RPMI7951 (cell line): ENCODE measurements at places on chromosomes 3 and 15.
A peak's percentile ranks its signal among the peaks of the same experiment; 100 is the strongest.

- DNase-seq = peak; percentile 3
Measured at GRCh38 chr3:138241061-138241460, 54.0 kb downstream of the ARMC8 start.

DNA sequence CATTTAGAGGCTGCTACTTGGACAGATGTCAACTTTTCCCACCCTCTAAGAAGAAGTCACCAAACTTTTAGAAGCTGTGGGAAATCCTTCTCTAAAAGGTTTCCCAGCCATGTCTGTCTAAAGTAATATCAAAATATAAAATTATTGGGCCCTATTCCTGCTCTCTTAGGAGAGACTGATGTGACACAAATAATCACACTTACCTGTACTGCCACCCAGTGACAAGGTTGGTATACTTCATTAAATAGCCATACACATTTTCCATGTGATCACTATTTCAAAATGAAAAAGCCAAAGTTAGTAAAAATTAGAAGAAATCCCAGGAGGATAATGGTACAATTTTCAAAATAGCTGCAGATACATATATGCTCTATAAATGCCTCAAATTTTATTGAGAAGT lies 12.6 kb downstream of the OSBPL11 start:
- DNase-seq = no peak

- peak; percentile 43 for DNase-seq
Measured at GRCh38 chr3:171711461-171712170, 98.7 kb downstream of the PLD1 start.

DNA sequence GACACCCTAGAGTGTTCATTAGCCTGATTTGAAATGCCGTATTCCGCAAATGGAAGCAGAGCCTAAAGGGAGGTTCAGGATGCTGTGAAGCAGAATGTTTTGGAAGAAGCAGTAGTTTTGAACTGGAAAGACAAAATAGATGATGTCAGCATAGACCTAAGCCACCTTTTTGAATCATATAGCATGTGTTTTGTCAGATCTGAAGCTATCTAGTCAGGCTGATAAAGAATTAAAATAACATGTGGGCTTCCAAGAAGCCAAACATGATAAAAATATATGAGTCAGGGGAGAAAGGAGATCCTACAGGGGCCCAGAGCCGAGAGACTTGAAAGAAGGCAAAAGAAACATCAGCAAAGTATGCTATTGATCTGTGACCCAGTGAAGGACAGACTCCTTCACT lies 47.2 kb upstream of the RASA2 start:
- DNase-seq = no peak

- no peak for DNase-seq
Measured at GRCh38 chr15:71812966-71813722, 2.8 kb downstream of the NR2E3 start.

DNA sequence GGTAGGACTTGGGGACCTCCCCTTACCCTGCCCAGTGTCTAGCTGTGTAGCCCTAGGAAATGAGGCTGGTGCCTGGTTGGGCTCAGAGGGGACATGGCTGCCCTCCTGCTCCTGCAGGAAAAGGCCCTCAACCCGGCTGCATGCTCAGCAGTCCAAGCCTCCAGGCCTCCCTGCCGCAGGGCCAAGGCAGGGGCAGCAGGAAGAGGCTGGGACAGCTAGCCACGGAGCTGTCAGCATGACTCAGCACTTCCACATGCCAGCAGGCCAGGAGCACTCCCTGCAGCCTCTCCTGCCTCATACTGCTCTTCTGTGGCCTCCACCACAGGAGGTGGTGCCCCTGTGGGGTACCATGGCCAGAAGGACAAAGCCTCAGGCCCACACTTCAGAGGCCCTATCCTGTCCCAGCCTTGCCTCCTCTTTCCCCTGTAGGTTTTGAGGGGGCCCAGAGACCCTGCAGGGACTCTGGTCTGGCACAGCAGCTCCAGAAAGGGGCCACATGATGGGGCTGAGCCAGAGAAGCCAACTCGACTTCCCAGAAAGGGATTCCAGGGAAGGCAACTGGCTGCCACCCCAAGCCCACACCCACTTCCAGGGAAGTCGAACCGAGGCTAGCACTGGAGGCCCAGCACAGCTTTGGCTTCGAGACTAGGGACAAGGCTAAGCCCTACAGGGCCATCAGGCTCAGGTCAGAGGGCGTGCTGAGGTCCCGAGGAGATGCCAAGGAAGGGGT lies 19.5 kb downstream of the TKT start:
- DNase-seq = peak; percentile 96

GRCh38 chr3:21216598-21216997 lies 534.4 kb downstream of the ZNF385D start:
- DNase-seq = no peak

DNA sequence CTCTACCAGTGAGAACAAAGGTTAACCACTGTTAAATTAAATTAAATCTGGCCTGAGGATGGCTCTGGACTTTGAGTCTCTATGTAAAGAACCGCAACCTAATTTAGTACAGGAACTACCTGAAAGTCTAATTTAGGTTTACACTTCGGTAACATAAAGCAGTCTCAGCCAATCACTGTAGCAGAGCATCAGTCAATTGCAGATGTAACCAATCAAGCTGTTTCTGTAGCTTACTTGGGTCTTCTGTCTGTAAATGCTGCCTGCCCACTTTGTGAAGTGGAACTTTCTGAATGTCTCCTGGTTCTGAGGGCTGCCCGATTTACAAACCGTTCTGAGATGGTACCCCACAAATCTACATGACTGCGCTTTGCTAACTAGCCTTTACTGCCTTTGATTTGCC lies 39.1 kb upstream of the RASGRP1 start:
- no peak for DNase-seq

DNA sequence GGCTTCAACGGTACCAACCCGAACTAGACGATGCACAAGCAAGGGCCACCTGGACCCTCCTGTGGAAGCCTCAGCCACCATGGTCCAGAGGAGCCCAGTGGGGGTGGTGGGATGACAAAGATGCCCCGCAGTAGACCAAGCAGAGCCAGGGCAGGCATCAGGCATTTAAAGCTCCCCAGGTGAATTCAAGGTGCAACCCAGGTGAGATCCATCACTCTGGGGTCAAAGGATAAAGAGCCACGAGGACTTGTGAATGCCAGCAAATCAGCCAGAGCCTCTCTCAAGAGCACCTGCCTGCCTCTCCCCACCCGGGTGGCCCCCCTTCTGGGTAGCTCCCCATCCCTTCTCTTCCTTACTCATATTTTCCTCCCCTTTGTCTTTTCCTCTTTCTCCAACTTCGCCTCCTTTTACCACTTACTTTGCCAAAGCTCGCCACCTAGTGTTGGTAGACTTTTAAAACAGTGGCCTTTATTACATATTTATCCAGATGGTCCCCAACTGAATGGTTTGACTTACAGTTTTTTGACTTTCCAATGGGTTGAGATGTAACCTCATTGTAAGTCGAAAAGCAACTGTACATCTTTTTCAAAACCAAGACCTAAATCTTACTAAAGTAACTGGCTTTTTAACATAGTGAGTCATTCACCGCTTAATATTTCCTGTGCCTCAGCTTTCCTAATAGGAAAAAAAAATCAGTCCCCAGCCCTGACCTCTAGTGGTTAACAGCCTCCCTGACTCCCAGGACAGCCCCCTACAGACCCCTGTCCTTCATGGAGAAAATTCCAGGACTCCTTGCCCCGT lies 18.8 kb downstream of the PLA2G4F start:
- peak; percentile 57 for DNase-seq

DNA sequence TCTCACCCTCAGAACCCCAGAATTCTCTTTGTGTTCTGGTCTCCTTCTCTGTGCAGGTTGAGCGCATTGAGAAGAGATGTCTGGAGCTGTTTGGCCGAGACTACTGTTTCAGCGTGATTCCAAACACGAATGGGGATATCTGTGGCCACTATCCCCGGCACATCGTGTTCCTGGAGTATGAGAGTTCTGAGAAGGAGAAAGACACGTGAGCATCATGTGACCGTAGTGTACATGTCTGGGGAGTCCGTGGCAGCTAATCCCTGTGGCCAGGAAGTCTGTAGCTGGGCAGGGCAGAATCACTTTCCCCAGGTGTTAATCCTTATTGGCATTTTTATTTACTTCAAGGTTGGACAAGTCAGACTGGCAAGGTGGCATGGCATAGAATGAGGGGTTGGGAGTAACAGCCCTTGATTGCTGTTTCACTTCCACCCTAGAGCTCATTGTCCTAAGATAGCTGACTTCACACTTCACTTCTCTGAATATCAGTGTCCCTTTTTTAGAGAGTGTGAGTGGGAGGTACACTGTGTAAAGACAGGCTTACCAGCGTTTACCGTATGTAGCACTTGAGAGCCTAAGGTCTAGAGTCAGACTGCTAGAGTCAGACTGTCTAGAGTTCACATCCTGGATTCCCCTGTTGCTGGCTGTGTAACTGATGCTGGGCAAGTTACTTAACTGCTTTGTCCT lies 4.4 kb downstream of the MTMR14 start:
- DNase-seq = no peak

- no peak for DNase-seq
Measured at GRCh38 chr3:107325446-107325845, 51.8 kb upstream of the CCDC54 start.

DNA sequence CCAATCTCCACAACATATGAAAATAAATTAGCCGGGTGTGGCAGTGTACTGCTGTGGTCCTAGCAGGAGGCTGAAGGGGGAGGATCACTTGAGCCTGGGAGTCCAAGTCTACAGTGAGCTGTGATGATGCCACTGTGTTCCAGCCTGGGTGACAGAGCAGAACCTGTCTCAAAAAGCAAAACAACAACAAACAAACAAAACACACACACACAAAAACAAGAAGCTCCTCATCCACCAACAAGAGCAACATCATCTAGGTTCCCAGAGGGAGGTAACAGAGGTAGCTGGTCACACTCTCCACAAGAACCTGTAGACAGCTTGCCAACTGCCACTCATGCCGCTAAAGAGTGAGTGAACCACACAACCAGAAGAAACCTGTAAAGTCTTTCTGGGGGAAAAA lies 34.8 kb downstream of the PTPN9 start:
- DNase-seq = no peak
